Breast epithelium (tissue), 4 donors: ENCODE measurements at places on chromosomes 7 and 10.

GRCh38 chr7:88226886-88227516 is 7.2 kb upstream of the SRI start:
- no peak for DNase-seq

GRCh38 chr10:96044736-96045135 is 1.4 kb downstream of the CCNJ start:
- DNase-seq: no peak

DNA sequence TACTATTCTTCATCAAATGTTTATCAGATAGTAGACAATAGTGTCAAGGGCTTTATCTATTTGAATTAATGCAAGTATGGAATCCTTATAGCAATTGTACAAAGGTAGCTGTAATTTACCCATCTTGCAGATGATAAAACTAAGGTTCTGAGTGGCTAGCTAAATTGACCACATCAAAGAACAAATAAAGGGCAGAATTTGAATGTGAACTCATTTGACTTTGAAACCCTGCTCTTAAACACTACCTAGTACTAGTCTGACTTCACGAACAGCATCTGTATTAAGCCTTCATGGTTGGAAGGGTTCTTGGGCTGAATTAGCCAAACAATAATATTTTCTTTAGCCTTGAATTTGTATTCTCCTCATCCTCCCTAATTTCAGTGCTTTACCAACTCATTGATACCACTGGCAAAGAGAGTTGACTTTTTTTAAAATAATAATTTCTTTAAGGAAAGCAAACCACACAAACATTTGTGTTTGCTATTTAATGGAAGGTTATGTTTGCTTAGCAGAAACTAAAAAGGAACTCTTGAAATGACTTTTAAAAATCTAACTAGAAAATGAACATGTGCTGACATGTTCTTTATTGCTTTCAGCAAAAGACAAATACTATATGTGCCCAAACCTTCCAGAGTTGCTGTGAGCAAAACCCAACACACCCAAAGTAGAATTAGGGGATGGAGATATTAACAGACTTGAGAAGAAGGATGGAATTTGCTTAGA is 322.6 kb downstream of the RNLS start:
- no peak for DNase-seq

- DNase-seq: no peak
These were observed 41.5 kb upstream of the ZNF438 start for GRCh38 chr10:31073211-31073610.

GRCh38 chr10:129844216-129844766 is 119.8 kb downstream of the EBF3 start:
- no peak for DNase-seq

- DNase-seq: no peak
These were observed 507.2 kb downstream of the TCERG1L start for GRCh38 chr10:130804281-130804680.

GRCh38 chr7:92282221-92282814 is 36.5 kb downstream of the ANKIB1 start:
- DNase-seq: no peak

- no peak for DNase-seq
These were observed 27.9 kb upstream of the COL1A2 start for GRCh38 chr7:94366832-94367231.

DNA sequence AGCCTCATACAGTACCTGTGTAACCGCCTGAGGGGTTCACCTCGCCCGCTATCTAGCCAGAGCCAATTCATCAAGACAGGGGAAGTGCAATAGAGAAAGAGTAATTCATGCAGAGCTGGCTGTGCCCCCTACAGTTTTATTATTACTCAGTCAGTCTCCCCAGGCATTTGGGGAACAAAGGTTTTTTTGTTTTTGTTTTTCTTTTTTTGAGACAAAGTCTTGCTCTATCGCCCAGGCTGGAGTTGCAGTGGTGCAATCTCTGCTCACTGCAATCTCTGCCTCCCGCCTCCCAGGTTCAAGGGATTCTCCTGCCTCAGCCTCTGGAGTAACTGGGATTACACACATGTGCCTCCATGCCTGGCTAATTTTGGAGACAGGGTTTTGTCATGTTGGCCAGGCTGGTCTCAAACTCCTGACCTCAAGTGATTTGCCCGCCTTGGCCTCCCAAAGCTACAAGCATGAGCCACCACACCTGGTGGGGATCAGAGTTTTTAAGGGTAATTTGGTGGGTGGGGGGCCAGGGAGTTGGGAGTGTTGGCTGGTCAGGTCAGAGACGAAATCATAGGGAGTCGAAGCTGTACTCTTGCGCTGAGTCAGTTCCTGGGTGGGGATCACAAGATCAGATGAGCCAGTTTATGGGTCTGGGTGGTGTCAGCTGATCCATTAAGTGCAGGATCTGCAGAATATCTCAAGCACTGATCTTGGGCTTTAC is 116.5 kb downstream of the MARCHF5 start:
- DNase-seq: no peak

DNA sequence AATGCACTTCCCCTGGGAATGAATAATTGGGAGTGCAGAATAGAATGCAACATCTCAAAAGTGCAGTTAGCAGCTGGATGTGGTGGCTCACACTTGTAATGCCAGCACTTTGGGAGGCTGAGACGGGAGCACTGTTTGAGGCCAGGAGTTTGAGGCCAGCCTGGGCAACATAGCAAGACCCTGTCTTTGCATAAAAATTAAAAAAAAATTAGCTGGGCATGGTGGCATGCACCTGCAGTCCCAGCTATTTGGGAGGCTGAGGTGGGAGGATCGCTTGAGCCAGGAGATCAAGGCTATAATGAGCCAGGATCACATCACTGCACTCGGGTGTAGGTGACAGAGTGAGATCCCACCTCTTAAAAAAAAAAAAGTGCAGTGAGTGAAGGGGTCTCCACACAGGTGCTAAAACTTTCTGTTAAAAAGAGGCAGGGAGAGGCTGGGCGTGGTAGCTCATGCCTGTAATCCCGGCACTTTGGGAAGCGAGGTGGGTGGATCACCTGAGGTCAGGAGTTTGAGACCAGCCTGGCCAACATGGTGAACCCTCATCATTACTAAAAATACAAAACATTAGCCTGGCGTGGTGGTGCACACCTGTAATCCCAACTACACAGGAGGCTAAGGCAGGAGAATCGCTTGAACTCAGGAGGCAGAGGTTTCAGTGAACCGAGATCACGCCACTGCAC is 13.5 kb upstream of the ZMIZ1 start:
- DNase-seq: no peak

- no peak for DNase-seq
These were observed 1106.2 kb upstream of the CELF2 start for GRCh38 chr10:9911488-9911887.

DNA sequence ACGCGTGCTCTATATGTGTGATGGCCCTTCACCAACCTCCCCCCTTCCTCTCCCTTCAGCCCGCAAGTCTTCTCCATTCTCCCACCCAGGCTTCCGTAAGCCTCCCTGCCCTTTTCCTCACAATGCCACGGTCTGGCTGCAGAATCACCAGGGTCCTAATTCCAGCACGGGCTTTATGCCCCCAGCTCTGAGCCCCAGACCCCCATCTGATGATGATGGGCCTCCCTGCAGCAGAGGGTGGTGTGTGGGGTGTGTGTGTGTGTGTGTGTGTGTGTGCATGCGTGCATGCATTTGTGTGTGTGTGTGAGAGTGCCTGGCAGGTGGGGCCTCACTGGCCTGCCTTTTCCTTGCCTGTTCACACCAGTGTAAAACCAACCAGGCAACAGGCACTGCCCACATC is 109.9 kb downstream of the OAT start:
- no peak for DNase-seq

DNA sequence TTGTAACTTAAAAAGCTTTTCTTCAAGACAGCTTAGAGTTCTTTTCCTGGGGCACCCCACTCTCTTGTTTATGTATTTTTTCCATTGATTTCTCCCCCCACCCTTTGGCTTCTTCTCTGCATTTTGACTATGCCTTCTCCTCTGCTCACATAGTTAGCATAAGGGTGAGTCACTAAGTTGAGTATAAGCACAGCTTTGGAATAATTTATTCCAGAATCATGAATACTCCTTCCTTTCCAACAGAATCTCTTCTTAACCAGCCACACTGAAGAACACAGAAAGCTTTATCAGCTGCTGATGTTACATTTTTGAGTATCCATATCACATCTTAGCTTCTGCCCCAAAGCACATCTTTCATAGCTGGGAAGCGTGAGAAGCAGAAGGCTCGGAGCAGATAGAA is 449.5 kb upstream of the MKI67 start:
- no peak for DNase-seq

DNA sequence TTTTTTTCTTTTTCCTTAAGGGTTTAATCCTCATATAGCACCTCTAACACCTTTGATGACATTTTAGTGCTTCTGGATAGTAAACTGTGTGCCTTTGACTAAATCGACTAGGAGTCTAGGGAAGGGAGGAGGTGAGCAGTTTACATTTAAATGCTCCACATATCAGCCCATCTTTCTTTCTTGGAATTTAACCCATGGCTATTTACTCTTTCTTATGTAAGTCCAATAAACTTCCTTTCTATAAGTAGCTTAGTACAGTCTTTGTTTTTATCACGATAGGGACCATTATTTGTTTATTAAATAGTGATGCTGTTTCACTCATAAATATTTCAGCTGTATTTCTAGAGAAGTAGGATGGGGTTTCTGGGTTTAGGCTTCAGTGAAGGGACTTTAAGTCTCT is 669.9 kb downstream of the AUTS2 start:
- no peak for DNase-seq

DNA sequence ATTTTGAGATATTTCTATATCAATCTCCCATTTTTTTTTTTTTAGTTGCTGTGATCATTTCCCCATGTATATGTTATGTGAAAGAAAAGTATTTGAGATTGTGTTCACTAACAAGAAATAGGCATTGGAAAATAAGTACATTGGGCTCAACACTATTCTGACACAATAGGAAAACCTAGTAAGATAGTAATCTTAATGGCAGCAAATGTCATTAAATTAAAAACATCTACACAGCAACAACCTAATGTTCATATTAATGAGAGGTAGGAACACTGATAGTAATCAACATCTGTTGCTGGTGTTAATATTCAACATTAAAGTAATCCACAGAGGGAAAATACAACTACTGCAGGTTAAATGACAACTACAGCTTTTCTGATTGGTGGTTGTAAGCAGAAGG is 1.5 kb upstream of the GTPBP10 start:
- DNase-seq: no peak

GRCh38 chr10:73414230-73414945 is 530 bp upstream of the ANXA7 start:
- DNase-seq: no peak

- DNase-seq: no peak
These were observed 52.6 kb downstream of the LRRC72 start for GRCh38 chr7:16579216-16579615.

DNA sequence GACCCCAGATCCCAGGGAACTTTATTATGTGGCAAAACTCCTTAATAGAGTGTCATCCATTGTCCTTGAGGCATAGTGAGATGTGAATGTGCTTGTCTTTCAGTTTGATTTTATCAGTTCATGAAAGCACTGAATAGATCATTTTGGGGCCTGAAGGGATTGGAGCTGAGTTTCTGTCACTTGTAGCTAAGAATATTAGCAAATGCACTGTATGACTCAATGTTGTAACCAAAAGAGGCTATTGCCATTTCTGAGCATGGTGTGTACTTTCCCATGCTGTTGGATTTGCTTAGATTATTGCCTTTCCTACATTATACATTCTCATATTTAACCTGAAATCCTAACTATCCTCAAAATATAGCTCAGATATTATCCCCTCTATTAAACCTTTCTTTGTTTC is 130.4 kb downstream of the PRKG1 start:
- no peak for DNase-seq

- DNase-seq: no peak
These were observed 365.5 kb upstream of the BMPER start for GRCh38 chr7:33539659-33540400.

- no peak for DNase-seq
These were observed 71.5 kb upstream of the NOBOX start for GRCh38 chr7:144474800-144475615.

GRCh38 chr10:126910798-126911197 is 5.6 kb downstream of the DOCK1 start:
- DNase-seq: no peak

DNA sequence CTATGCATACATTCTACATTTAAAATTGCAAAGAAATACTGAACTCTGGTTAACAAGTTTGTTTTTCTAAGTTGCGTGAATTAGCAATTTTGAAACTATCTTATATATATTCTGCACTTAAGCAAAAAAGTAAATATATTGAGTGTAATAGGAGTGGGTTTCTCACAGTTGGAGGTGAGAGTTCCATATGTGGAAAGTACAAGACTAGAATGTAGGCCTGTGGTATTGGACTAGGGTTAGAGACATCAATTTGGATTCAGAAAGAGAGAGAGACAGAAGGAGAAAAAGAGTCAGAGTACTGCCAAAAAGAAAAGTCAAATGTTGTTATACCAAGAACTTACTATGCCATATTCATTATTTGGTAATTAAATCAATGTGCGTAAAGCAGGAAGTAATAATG is 47.3 kb upstream of the ITGB8 start:
- DNase-seq: no peak

- DNase-seq: peak; percentile 45
These were observed 18.1 kb upstream of the UBE2H start for GRCh38 chr7:129970816-129971215.

DNA sequence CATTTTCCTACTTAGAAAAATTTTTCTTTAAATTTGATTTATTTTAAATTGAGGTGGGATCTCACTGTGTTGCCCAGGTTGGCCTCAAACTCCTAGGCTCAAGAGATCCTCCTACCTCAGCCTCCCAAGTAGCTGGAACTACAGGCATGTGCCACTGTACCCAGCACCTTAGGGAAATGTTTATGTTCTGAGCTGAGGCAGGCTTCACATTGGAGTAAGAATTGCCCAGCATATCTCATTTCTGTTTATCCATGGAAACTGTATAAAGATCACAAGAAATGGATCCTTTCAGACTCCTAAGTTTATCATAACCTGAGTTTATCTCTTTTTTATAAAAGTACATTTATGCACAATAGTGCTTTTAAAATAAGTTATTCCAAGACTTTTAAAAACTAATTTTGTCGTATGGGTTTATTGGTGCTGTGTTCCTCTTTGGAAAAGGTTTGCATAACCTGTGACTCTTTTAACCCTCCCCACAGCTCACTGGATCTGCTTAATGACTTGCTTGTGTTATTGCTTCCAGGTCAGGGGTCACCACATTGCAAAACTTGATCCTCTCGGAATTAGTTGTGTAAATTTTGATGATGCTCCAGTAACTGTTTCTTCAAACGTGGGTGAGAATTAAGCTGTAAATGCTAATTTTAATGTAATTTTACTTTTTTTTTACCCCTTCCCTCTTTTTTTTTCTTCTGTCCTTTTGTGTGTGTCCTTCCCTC is 40.7 kb downstream of the OGDH start:
- no peak for DNase-seq

DNA sequence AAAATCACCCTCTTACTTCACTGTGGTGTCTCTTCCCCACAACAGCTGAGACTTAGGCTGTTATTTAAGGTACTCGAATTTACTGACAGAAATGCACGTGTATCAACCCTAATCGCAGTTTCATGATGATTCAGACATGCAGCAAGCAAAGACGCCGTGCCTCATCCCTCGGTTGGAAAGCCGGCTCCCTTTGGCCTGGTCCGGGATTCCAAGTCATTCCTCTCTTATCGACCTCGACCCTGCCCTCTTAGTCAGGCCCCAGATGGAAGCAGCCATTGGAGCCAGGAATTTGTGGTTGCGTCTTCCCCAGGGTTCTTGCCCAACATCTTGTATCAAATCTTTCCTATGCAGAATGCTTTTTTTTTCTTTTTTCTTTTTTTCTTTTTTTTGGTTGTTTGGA is 229.5 kb downstream of the GATA3 start:
- DNase-seq: no peak

GRCh38 chr10:17029581-17030271 is 99.9 kb downstream of the CUBN start:
- peak; percentile 32 for DNase-seq

- no peak for DNase-seq
These were observed 68.9 kb downstream of the ARID5B start for GRCh38 chr10:61970182-61971002.

- DNase-seq: no peak
These were observed 192.6 kb upstream of the LYZL2 start for GRCh38 chr10:30821994-30822692.
